ENCODE measurements at places on chromosomes 2 and 18.

DNA sequence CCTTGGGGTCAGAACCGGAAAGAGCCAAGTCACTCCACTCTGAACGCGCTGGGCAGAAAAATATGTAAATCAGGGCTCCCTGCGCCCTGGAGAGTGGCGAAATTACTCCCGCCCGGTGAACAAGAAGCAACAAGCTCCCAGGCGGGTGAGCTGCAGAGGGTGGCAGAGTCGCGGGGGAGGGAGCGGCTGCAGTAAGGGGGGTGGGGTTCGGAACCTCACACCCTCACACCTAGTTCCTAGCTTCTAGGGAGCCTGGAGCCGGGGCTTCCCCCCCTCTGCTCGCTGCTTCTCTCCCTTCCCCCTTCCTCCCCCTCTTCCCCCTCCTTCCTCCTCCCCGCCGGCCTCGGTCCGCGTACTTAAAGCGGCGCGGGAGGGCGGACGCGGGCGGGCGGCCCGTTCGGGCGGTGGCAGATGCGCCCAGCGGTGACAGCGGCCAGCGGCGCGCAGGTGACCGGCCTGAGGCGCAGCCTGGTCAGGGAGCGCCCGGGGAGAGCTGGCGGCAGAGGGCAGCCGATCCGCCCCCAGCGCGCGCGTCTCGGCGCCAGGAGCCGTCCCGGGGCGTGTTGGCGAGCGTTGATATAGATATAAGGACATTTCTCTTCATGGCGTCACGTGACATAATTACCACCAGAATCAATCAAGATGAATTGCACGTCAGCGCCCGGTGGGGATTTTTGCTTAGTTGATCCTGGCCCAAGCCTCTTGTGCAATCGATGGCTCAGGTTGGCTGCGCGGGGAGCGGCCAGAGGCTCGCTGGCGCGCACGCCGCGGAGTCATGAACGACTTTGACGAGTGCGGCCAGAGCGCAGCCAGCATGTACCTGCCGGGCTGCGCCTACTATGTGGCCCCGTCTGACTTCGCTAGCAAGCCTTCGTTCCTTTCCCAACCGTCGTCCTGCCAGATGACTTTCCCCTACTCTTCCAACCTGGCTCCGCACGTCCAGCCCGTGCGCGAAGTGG is at the start of gene HOXD11:
HOXD11 (plus strand) TSS at position 700 of the 959 bp plus-strand sequence; CDS start at position 776, 76 bp downstream.
- DNase-seq: no peak

GRCh38 chr2:186827411-186827810 is 21.6 kb downstream of the ZSWIM2 start:
- peak; percentile 34 for DNase-seq

- DNase-seq: peak; percentile 23
Observed at GRCh38 chr2:105888625-105889024, 143.9 kb downstream of the NCK2 start.

- peak; percentile 94 for DNase-seq
Observed at GRCh38 chr18:60372596-60372995, at the start of gene MC4R. MC4R (minus strand) TSS chr18:60372775; CDS start chr18:60372349, 426 bp downstream.

DNA sequence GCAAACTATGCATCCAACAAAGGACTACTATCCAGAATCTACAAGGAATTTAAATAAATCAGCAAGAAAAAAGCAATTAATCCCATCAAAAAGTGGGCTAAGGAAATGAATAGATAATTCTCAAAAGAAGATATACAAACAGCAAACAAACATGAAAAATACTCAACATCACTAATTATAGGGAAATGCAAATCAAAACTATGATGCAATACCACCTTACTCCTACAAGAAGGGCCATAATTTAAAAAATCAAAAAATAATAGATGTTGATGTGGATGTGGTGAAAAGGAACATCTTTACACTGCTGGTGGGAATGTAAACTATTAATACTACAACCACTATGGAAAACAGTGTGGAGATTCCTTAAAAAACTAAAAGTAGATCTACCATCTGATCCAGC is 164.7 kb downstream of the ZBTB7C start:
- DNase-seq: no peak

GRCh38 chr2:45773909-45774308 is 122.4 kb downstream of the PRKCE start:
- no peak for DNase-seq

GRCh38 chr2:30382995-30383394 is 64.1 kb upstream of the LCLAT1 start:
- DNase-seq: no peak

DNA sequence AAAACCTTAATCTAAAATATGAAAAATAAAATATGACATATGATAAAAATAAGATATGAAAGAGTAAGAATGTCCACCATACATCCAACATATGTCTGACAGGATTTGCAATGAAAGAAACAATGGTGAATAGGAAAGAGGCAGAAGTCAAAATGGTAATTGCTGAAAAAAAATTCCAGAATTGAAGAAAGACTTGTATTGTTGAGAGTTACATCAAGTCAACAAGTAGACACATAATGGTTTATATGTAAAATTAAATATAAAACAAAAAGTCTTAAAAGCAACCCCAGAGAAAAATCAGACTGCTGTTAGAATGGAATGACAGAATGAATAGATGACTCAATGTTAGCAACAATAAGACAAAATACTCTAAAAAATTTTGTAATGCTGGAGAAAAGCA is 255.1 kb downstream of the DOK6 start:
- DNase-seq: no peak

DNA sequence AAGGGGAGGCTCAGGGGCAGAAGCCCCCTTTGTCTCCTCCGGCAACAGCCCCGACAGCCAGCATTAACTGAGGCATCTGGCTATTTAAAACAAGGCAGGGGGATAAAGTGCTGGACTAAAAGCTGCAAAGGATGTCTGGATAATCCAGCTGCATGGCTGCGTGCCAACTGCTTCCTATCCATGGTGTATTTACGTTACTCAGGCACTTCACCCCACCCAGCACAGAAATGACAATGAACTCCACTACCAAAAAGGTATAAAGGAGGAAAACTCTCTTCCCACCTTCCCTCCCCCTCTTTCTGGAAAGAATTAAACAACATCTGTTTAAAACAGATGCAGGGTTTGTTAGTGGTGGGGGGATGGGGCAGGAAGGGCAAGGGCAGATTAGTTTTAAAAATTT is 82.5 kb downstream of the SPRED2 start:
- DNase-seq: peak; percentile 82

DNA sequence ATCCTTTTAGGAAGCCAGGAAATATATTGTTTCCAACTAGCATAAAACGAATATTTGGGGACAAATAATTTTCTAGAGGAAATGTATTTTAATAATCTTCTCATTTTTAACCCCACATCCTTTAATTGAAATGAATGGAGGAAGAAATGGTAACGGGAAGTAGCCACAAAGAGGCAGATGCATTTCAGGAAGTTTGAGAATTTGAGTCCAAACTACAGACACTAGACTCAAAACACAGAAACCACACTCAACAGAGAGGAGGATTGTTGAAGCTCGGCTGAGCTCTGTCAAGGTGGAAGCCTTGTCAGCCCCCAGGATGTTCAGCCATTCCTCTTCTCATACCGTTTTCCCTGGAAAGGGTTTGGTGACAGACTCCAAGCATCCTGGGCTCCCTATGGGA is 288.5 kb downstream of the NAPG start:
- no peak for DNase-seq

- peak; percentile 72 for DNase-seq
Observed at GRCh38 chr2:215397632-215398341, 38.1 kb downstream of the FN1 start.

GRCh38 chr2:106065983-106066820 is 127.9 kb downstream of the UXS1 start:
- DNase-seq: no peak

GRCh38 chr2:112683550-112684414 is 37.0 kb upstream of the NT5DC4 start:
- DNase-seq: no peak

- DNase-seq: no peak
Observed at GRCh38 chr2:69985688-69986087, 24.3 kb upstream of the ASPRV1 start.

GRCh38 chr2:67451086-67451832 is 54.1 kb downstream of the ETAA1 start:
- peak; percentile 79 for DNase-seq

DNA sequence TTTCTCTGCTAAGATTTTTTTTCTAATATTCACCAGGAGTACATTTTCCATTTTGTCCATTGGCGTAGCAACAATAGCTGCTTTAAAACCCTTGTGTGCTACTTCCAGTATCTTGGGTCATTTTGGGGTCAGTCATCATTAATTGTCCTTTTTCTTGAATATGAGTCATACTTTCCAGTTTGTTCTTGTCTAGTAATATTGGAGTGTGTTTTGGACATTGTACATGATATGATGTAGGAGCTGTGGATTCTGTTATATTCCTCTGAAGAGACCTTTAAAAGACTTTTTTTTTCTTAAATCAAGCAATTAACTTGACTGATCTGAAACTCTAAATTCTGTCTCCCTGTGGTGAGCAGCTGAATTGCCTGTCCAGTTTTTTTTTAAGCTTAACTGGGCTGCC is 40.8 kb downstream of the AGPS start:
- DNase-seq: peak; percentile 22
